SK-N-MC (cell line): ENCODE measurements at places on chromosomes 13 and 19.

- no peak for DNase-seq
Observed at GRCh38 chr13:95601906-95602305, 42.6 kb downstream of the DZIP1 start.

DNA sequence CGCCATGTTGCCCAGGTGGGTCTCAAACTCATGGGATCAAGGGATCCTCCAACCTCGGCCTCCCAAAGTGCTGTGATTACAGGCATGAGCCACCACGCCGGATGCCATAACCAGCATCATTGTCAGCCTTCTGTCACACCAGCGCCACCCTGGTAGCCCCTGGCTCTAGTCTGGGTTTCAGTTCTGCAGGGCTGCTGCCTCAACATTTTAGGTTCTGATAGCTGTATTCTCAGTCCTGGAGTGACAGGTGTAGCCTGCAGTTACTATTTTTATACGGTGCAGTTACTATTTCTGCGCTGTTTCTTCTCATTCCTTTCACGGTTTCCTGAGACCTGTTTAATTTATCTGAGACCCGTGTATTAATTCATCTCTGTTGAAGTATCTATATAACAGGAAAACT is 57.1 kb downstream of the TRPM4 start:
- no peak for DNase-seq

- no peak for DNase-seq
Observed at GRCh38 chr19:17999684-18000479, 8.1 kb upstream of the ARRDC2 start.

DNA sequence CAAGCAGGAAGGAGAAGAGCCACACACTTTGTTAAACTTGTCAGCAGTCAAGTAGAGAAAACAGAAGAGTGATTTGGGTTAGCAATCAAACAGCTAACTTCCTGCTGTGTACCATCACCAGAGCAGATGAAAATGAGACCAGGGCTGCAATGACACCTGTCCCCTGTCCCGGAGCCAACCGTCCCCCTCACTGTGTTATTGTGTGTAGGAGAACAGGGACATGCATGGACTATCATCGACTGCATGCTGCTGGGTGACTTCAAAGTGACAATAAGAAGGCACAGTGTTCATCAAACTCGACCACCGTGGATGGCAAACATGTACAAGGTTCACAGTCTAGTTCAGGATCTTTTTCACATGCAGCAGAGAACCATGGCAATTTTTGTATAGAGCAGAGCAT is 94.0 kb upstream of the SLC15A1 start:
- DNase-seq, result no peak

- no peak for DNase-seq
Observed at GRCh38 chr13:41117869-41118268, 14.7 kb downstream of the KBTBD6 start.

DNA sequence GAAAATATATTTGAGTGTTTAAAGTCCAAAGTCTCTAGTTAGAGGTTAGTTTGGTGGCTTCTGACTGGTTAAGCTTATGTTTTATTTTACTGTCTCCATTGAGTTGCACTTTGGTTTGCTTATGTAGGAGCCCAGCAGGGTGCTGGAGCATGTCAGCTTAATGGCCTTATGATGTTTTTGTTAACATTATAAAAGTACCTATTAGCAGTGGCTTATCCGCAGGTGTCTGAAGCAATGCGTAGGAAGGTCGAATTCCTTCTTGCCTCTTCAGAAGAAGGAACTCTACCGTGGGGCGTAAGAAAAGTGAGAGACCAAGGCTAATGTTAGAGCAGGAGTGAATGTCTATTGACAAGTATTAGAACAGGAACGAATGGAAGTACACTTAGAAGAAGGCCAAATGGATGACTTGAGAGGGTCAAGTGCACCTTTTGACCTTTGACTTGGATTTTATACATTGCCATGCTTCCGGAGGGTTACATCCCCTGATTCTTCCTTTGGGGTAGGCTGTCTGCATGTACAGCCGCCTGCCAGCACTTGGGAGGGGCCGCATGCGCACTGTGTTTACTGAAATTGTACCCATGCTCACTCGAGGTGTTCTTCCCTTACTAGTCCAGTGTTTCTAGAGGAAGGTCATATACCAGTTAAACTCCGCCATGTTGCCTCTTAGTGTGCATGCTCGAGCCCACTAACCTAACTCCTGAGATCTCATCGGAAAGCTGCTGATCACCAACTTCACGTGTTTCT is 793.9 kb upstream of the PCDH9 start:
- DNase-seq, result no peak

- no peak for DNase-seq
Observed at GRCh38 chr19:4717191-4717965, 6.3 kb downstream of the DPP9 start.
